ENCODE measurements at places on chromosomes 4 and X.

- DNase-seq = no peak
These were observed 1026.3 kb downstream of the PCDH19 start for GRCh38 chrX:99383786-99384185.

DNA sequence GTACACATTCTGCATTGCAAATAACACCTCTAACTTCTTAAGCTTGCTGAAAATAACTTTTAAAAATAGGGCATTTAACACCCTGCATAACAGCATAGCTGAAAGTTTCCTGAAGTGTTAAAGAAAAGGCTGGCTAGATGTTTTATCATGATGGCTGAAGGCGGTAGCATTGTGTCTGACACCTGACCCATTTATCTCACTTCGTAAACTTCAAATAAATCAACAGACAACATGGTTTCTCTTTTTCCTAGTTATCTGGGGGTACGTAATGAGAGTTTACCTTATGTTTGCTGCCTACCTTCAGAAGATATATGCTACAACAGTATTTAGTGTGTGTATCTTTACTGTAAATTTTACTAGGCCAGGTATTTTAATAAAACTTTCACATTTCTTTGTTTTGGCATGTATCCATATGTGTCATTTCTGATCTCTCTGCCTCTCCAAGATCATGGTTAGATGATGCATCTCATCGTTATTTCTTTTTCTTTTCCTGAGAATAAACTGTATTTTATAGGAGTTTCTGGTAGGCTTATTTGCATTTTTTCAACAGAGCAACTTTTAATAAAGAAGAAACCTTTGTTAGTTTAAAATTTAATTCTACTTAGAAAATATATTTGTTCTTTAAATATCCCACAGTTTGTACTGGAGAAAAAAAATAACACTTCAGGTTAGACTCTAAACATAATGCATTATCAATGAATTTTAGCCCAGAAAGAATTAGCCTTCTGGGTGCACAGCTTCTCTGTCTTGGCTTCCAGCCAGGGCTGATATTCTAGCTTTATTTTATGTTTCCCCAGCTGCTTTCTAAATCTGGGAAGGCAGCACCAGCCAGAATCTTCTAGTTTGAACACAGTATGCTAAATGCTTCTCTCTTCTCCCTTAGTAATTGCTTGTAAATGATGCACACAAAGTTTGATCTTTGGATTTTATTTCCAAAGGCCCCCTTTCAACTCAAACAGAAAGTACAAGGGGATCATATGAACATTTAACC lies 2.9 kb downstream of the NDST4 start:
- no peak for DNase-seq

GRCh38 chr4:96630839-96631238 lies 790.9 kb downstream of the PDHA2 start:
- no peak for DNase-seq

- DNase-seq = no peak
These were observed 11.8 kb downstream of the TBC1D9 start for GRCh38 chr4:140744421-140744820.

GRCh38 chrX:131827935-131828334 lies 195.2 kb upstream of the STK26 start:
- DNase-seq = no peak

- no peak for DNase-seq
These were observed 114.4 kb downstream of the STK32B start for GRCh38 chr4:5165420-5166369.

GRCh38 chr4:24672880-24673279 lies 88.5 kb upstream of the DHX15 start:
- DNase-seq = no peak

GRCh38 chrX:152537373-152537772 lies 86.3 kb upstream of the GABRA3 start:
- DNase-seq = no peak

GRCh38 chr4:159169404-159170302 lies 66.8 kb downstream of the RAPGEF2 start:
- no peak for DNase-seq

DNA sequence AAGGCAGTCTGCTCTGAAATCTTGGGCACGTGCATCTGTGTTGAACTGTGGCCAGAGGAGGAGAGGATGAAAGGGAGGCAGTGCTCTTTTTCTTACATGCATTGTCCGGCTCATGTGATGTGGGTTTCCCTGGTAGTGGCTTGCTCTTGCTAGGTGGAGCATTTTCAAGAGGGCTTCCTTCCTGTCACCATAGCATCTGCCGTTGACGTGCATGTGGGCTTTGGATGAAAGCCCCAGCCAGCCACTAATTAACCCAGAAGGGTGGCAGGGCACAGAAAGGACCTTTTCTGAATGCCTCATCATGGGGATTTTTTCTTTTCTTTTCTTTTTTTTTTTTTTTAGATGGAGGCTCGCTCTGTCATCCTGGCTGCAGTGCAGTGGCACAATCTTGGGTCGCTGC lies 121.3 kb downstream of the GPR143 start:
- DNase-seq = peak; percentile 19

DNA sequence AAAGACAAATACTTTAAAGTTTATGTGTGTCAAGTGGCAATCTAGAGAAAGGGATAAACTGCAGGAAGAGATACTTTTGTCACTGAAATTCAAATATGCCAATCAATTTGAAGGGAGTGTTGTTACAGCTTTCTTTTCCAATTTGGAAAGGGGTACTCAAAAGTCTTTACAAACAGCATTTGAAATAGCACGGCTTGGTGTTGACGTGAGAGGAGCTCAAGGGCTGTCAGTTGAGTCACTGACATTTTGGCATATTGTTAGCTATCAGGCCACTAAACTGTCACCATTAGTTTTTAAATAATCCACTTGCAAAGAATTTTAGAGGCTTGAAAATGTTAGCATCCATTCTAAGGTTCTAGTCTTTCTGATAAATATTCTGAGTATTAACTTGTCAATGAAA lies 698.4 kb downstream of the IL1RAPL1 start:
- DNase-seq = no peak

- no peak for DNase-seq
These were observed at the start of gene FGD1 for GRCh38 chrX:54495814-54496516. Gene FGD1, minus strand, starts transcription at chrX:54496234. Its CDS starts 802 bp downstream, at chrX:54495432.
